ENCODE measurements at places on chromosomes 5 and 9. TPM values are rescaled to one million over a fixed set of nuclear protein-coding genes. Genes with fewer than 3 reads are reported as not detected.

PKD2L2 gene
- total RNA-seq, result not detected

FBP1 gene
- total RNA-seq, result 0.08 TPM

NMUR2 gene
- not detected for total RNA-seq

ZBED3 gene
- under 0.01 TPM for total RNA-seq

KIF20A gene
- total RNA-seq, result 17.1 TPM

PCDH1 gene
- total RNA-seq, result 27.5 TPM

PCDHAC2 gene
- 0.15 TPM for total RNA-seq

ADAM19 gene
- total RNA-seq, result 10.8 TPM

FANCG gene
- total RNA-seq, result 6.0 TPM

APBA1 gene
- total RNA-seq, result 3.9 TPM

DBH gene
- total RNA-seq, result not detected

SEMA4D gene
- total RNA-seq, result under 0.01 TPM

THBS4 gene
- 0.53 TPM for total RNA-seq

SH3TC2 gene
- total RNA-seq, result 8.7 TPM

ERAP2 gene
- 30.7 TPM for total RNA-seq

F12 gene
- 0.90 TPM for total RNA-seq

PLK2 gene
- 1,550 TPM for total RNA-seq

CRHBP gene
- 0.82 TPM for total RNA-seq

PCDHB9 gene
- total RNA-seq, result 0.30 TPM

DND1 gene
- total RNA-seq, result not detected

TMEM167A gene
- total RNA-seq, result 65.8 TPM

DAB2IP gene
- total RNA-seq, result 7.7 TPM

CDKN2B-AS1 gene
- 2.7 TPM for total RNA-seq

KLF4 gene
- 4.4 TPM for total RNA-seq

FLT4 gene
- not detected for total RNA-seq

EGFL7 gene
- 38.5 TPM for total RNA-seq

OSMR gene
- 58.7 TPM for total RNA-seq

FBP2 gene
- not detected for total RNA-seq

KCNV2 gene
- total RNA-seq, result not detected

PTCH1 gene
- total RNA-seq, result 1.7 TPM

IGIP gene
- 9.3 TPM for total RNA-seq

C9orf153 gene
- 0.08 TPM for total RNA-seq

TTC16 gene
- total RNA-seq, result under 0.01 TPM

ASTN2 gene
- total RNA-seq, result 7.1 TPM

ARHGEF37 gene
- total RNA-seq, result 1.4 TPM

SLIT3 gene
- total RNA-seq, result 27.8 TPM

LCN10 gene
- total RNA-seq, result not detected

ECM2 gene
- total RNA-seq, result 17.3 TPM

RASA1 gene
- 22.9 TPM for total RNA-seq

GABRA6 gene
- not detected for total RNA-seq

RNF183 gene
- total RNA-seq, result not detected

MEGF10 gene
- total RNA-seq, result under 0.01 TPM

PLCXD3 gene
- 2.5 TPM for total RNA-seq

HCN1 gene
- 0.30 TPM for total RNA-seq

BRINP1 gene
- total RNA-seq, result 27.4 TPM

ADRB2 gene
- 1.1 TPM for total RNA-seq
